ENCODE measurements at places on chromosomes 7 and 10.

DNA sequence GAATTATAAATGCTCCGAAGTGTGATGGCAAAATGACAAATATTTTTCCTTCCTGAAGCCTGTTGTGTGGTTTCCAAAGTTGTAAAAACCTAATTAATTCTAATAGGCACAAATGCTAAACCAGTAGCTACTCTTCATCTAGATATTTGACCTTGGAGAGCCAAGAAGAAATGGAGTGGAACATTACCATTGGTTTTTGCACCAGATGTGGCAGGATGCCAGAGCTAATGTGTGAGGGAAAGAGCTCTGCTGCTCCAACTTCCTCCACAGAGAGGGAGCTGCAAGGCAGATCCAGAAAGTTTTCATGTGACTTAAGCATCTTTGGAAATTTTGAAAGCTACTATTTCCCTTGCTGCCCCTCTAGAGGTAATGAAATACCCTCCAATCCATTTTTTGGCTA, 65.1 kb upstream of the HPS1 start:
- no peak for DNase-seq

DNA sequence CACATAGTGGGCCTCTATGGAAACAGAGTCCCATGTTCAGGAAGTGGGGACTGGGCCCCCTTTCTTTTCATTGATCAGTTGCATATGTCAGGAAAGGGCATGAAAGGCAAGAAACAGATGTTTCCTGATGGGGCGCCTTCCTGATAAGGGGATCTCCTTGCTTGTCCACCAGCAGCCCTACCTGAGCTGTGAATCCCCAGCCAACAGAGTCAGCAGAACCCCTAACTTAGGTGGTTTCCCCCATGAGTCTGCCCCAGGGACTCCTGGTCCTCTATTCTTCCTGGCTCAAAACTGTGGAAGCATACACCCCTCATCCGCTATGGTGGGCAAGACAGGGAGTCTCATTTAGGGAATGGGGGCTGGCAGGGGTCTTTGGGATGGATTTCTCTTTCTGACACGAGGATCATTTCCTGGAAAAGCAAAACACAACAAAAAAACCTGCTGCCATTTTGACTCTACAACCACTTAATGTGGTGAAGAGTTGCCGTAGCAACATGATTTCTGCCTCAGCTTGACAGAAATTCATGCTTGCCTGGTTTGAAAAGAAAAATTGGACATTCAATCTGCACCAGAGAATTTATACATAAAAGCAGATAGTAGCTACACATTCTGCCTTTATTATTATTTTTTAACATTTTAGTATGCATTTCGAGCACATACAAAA, 119.8 kb downstream of the SPAG6 start:
- DNase-seq, result no peak

DNA sequence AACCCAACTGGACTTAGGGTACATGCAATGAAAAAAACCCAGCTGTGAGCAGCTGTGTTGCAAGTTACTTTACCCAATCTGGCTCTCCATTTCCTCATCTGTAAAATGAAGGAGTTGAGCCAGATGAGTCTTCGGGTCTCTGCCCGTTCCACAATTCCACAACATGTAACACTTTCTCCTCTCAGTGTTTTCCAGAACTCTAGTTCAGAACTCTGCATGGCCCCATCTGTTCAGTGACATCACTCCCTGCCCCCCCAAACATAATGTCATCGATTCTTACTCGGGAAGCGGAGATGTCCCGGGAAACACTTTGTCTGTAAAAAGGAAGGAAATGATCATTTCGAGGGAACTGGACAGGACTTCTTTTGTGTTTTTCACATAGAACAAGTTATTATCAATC, 2.5 kb downstream of the SH3PXD2A start:
- DNase-seq, result no peak

- DNase-seq, result no peak
These were observed 81.8 kb downstream of the THSD7A start for GRCh38 chr7:11750191-11750590.

DNA sequence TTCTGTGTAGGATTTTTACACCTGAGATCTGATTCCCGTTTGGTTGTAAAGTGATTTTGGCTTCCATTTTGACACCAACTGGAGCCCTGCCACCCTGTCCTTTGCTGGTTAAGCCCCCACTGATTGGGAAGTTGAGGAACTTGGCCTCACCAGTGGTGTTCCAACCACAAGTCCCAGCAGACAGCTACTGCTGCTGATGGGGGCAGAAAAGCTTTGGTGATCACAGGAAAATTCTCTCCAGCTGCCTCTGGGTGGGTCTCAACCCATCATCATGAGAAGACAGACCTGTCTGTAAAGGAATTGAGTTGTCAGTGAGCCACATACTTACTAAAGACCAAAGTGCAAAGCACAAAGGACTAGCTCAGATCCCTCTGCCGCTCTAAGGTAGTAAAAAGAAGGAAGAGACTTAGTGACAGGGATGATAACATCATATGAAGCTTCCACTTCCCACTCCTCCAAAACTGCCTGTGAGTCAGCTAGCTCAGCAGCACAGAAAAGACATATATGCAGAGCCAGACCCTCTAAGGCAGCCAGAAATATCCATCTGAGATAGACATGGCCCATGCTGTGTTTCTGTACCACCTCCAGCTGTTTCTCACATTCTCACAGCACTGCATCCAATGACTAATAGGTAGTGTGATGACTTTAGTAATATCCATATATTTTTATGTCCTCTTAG, 22.4 kb upstream of the LRRC17 start:
- DNase-seq, result no peak

DNA sequence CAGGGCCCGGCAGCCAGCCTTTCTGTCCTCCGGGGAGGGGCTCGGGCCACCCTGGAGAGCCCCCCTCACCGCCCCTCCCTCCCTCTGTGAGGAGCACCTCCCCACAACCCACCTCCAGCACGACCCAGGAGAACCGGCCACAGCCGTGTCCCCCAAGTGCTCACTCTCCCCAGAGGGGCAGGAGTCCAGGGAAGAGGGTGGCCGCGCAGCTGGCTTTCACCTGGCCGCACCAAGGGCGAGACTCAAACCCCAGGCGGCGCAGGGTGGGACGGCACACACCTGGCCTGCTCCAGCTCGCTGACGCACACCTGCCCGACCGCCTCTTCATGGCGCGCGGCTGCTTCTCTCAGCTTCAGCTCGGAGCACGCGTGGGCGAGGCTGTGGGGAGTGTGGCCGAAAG, 73.4 kb downstream of the CFAP46 start:
- DNase-seq, result no peak

- DNase-seq, result no peak
These were observed 80.5 kb downstream of the TNS3 start for GRCh38 chr7:47501406-47501805.

DNA sequence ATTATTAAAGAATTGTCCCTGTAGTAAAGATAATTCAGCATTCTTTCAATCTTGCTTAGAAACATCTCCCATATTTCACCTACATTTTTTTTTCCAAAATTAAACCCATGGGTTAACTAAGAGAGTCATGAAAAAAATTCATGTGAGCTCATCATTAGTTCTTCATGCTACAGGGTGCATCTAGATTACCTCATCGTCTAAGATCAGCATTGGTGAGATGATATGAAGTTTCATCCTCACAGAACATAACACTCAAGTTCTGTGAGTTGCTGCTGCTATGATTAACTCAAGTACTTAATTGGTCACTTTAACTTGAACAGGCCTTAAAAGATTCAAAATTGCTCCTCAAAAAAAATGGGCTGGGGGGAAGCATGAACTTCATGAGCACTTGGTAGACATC, 50.0 kb downstream of the RAB11FIP2 start:
- no peak for DNase-seq
